Daoy (cell line): ENCODE measurements at places on chromosomes 2 and 18. TPM values are rescaled to one million over a fixed set of nuclear protein-coding genes. Genes with fewer than 3 reads are reported as not detected.

Gene MTIF2
- total RNA-seq, result 54.1 and 68.4 TPM in 2 replicates

Gene NYAP2
- not detected in 2 replicates for total RNA-seq

Gene KCNJ3
- total RNA-seq, result not detected in 2 replicates

Gene FSIP2
- not detected in 2 replicates for total RNA-seq

Gene DPY30
- 119 and 141 TPM in 2 replicates for total RNA-seq

Gene LRATD1
- not detected in 2 replicates for total RNA-seq

Gene CCBE1
- 6.5 and 15.4 TPM in 2 replicates for total RNA-seq

Gene HES6
- 9.8 and 13.1 TPM in 2 replicates for total RNA-seq

GRCh38 chr2:219001577-219002394 lies 8.6 kb upstream of the CRYBA2 start:
- no peak for DNase-seq

- peak; percentile 26 for DNase-seq
Measured at GRCh38 chr18:8754995-8755960, 49.9 kb downstream of the MTCL1 start.

DNA sequence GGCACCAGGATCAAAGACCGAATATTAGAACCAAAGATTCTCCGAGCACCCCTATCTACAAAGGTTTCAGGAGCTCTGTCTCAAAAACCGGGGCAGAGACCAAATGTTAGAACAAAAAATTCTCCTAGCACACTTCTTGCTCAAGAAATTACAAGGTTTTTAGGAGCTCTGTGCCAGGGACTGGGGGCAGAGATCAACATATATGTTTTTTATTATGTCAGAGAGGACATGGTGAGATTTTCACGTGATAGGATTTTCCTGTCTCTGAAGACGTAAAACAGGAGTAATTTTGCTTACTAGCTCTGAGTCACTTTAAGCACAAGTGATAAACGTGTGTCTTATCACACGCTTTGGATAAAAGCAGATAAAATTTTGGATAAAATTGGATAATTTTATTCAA lies 34.8 kb upstream of the ODC1 start:
- DNase-seq, result no peak

DNA sequence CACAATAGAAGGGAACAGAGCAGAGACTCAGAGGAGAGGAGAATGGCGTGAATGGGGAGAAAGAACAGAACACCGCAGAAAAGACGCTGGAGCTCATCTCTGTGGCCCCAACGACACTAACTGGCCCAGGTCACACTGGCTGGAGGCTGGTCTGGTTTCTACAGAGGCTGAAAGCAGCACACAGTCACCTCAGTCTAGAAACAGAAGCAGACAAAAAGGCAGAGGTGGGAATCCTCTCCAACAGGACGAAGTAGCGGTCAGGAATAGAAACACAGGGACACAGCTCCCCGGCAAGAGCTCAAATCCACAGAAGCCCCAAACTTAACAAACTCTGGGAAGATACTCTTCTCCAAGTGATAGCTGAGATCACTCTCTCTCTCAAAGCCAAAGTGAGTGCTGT lies 9.2 kb downstream of the SLC66A2 start:
- no peak for DNase-seq

DNA sequence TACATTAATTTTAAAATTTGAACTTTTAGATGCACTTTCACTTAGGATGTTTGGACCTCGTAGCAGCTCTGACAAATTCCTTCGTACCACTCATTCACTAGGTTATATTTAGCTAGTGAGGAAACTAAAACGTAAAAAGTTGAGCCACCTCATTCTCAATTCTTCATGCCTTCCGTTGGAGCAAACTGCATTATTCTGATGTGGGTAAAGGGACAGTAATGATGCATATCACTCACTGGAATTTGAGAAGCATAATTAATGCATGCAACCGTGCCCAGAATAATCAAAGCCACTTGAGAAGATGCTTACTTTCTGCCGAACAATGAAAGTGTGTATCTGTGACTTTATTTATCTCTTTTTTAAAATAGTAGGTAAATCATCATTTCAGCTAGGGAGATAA lies 2.2 kb downstream of the CNOT9 start:
- no peak for DNase-seq

GRCh38 chr18:2191180-2191790 lies 380.0 kb downstream of the METTL4 start:
- DNase-seq, result no peak

- DNase-seq, result no peak
Measured at GRCh38 chr18:48861181-48861708, 89.5 kb downstream of the SMAD7 start.

GRCh38 chr2:152243761-152244640 lies 68.4 kb upstream of the STAM2 start:
- no peak for DNase-seq

- no peak for DNase-seq
Measured at GRCh38 chr2:218262631-218263586, 2.1 kb downstream of the GPBAR1 start.

DNA sequence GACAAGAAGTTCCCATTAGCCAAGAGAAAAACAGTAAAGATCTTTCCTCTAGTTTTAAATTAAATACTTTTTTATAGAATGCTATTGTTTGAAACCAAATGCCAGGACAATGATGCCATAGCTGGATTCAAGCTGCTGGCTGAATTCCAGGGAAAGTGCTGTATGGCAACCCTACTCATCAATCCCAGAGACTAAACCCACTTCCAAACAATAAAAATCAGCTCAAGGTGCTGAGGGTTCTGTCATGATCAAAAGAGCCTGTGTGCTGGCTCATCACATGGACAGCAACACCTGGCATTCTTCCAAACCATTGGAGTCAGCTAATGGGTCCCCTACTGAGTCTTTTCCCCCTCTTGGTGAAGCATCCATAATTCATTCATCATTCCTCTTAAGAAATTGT lies 53.7 kb upstream of the PARD3B start:
- peak; percentile 77 for DNase-seq

DNA sequence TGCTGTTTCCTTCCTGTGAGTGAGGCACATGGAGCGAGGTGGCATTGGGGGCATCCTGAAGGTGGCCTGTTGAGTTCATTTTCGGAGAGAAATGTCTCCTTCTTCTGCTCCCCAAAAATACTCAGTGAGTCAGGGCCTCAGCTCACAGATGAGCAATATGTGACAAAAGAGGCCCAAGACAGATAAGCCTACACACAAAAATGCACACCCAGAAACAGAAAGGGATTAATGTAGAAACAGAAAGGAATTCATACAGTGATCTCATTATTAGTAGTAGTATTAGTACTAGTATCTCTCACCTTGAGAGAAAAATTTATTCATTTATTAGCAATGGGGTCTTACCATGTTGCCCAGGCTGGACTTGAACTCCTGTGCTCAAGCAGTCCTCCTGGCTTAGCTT lies 5.1 kb downstream of the GPR75 start:
- no peak for DNase-seq

DNA sequence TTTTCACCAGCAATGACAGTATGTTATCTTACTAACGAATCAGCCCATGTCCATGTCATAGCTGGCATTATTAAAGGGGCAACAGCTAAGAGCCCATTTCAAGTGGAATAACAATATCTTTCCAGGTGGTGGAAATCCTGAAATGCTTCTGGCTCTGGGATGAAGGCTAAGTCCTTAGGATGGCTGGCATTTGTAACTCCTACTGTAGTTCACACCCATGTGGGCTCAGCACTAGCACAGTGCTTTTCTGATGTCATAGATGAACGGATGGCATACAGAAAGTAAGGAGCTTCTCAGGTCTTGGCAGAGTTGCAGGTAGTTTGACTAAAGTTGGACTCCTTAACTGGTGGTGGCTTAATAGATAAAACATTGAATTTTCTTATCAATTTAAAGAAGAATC lies 10.0 kb downstream of the TMEM200C start:
- DNase-seq, result no peak

DNA sequence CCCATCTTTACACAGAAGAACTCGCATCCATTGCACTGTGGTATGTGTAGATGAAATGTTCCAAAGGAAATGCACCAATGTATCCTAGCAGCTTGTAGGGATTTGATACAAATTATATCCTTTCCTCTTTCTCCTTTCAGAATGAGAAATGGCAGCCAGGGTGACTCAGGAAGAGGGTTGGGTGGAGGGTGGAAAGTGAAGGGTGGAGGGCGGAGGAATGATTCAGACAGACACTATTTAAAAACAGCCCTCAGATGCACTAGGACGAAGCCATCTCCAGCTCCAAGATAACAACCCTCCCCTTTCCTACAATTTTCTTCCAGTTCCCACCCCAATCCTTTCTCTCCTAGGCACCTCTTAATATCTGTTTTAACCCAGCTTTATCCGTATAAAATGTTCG lies 96.2 kb upstream of the STK39 start:
- DNase-seq, result peak; percentile 50

DNA sequence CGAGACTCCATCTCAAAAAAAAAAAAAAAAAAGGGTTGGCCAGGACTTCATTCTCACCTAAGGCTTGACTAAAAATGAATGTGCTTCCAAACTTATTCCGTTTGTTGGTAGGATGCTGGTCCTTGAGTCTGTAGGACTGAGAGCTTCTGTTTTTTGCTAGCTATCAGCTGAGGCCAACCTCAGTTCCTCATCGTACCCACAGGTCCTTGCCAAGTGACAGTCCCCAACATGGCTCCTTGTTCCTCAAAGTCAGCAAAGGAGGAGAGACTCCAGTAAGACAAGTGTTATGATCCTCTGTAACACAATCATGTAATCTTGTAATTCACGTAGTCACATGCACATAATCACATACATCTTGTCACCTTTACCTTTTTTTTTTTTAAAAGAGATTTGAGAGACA lies 37.0 kb downstream of the HAUS1 start:
- DNase-seq, result no peak

GRCh38 chr2:9167718-9168657 lies 38.6 kb upstream of the ASAP2 start:
- DNase-seq, result no peak

- DNase-seq, result no peak
Measured at GRCh38 chr2:106700616-106701015, 185.4 kb downstream of the ST6GAL2 start.

- no peak for DNase-seq
Measured at GRCh38 chr2:66237803-66238379, 197.0 kb upstream of the MEIS1 start.

GRCh38 chr2:120606280-120606679 lies 129.4 kb upstream of the GLI2 start:
- DNase-seq, result no peak

GRCh38 chr2:127080938-127081755 lies 25.8 kb downstream of the BIN1 start:
- DNase-seq, result peak; percentile 58

DNA sequence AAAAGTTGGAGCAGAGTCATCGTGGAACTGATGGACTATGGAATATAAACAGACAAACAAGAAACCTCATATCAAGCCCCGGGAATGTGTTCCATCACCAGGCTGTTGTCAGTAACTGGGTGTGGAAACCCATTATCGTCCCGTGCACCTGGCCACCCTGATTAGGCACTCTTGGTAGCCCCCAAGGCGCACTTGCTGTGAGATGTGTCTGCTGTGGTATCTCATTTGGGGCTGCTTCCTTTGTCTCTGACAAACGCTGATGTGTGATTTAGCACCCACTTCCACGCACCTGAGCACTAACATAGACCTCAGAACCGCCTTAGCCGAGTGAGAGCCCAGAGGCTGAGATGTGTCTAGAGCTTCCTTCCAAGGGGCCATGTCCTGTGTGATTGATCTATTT lies 96.3 kb downstream of the PRPF40A start:
- DNase-seq, result no peak
